ENCODE measurements at places on chromosomes 6 and 20.
A peak's percentile ranks its signal among the peaks of the same experiment; 100 is the strongest.

DNA sequence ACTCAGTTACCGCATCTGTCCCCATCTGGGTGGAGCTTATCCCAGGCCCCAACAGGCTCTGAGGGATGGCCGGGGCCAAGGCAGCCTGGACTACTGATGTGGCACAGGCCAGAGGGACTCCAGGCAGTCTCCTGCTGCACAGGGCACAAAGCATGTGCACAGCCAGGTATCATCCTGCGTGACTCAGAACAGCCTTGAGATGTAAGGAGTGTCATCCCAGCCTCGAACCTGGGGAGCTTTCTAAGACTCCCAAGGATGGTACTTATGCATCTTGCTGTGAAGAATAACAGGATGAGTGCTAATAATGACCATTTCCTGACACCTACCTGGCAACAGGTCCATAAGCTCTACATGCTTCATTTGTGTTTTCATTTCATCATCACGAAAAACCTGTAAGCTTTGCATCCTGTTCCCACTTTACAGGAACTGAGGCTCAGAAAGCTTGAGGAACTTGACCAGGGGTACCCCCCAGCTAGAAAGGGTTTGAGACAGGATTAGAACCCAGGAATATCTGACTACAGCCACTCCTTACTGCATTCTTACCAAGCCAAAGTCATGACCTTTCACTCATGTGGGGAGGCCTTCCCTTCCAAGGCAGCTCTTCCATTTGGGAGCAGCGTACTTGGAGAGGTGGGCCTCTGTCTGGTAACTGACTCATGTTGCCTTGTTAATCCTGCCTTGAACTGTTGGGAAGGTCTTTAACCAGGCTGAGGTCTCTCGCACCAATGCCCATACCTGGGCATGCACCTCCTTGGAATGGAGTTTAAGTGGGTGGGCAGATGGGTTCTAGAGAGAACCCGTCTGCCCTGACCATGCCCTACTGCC is 1.9 kb downstream of the TRIB3 start:
- no peak for DNase-seq

DNA sequence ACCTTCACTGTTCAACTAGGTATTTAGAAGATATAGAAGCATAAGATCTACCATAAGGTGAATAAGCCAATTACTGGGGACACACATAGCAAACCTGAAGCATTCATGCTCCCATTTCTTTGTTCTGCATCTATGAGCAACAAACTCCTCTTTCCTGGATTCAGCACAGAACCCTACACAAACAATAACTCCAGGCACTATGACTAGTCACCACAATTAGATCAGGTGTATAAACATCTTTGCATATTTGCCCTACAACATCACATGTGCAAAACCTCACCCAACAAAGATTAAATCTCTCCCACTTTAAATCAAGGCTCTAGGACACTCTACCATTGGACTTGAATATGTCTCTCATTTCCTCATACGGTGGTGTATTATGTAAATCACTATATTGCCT is 652.3 kb downstream of the EPHA7 start:
- no peak for DNase-seq

- DNase-seq, result no peak
Measured at GRCh38 chr6:121612927-121613326, 177.5 kb downstream of the GJA1 start.

DNA sequence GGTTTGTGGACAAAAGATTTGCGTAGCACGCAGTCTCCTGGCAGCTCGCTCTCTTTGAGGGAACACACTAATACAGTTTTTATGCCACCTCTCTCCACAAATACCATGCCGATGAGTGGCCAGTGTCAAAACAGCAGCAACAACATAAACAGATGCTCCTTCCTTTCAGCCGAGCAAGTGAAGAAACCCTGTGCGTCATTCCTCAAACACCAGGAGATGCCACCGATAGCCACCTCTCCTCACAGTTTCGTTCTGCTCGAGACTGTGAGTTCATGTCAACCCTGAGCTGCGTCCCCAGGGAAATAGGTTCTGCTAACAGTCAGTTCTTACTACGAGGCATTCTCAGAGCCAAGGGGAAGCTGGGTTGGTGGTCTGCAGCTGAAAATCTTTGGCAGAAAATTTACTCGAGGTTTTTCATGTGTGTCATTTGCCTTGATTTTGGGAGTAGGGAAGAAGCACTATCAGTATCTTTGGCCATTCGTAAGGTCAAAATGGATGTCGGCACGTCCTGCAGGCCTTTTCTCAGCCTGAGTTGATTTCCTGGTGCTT is 59.9 kb downstream of the EYA2 start:
- no peak for DNase-seq

DNA sequence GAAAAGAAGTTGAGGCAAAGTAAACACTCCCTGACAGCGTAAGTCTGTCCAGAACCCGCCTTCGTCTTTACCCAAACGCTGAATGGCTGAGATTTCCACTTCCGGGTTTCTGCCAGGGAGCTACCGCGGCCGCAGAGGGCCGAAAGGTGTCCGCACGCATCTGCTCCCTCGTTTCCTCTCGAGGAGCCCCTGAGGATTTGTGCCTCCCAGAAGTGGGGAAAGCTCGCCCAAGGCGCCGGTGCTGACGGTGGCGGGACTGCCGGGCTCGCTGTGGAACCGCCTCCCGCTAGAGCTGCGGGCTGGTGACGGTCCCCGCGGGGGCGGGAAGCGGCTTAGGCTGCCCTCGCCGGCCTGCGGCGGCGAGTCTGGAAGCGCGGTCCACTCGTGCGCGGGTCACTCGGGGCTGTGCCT is 1760.2 kb upstream of the DEFB115 start:
- peak; percentile 35 for DNase-seq

GRCh38 chr6:36656441-36656840 is 22.1 kb upstream of the CDKN1A start:
- DNase-seq, result no peak

DNA sequence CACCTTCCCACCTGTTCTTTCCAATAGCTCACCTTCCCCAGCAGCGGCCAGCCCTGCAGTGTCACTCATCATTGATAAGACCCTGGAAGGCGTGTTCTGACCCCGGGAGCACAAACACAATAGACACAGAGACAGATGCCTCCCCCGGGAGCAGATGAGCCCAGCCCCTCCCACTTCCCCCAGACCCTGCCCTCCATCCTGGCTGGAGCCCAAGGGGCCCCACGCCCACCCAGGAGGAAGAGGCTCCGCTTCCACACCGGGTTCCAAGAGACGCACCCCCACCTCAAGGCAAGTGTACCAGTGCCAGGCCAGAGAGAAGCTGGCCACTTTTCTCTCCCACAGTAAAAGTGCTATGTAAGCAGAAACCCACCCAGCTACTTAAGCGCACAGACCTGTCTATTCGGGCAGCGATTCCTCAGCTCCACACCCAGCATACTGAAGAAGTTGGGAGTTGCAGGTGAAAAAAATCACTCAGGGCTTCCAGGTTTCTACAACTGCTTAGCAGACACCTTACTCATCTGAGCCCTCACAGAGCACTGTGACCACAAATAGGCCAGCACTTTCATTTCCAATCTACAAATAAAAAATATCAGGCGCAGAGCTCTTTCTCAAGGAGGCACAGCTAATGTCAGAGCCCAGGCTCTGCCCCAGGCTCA is 93.4 kb upstream of the NXT1 start:
- no peak for DNase-seq

DNA sequence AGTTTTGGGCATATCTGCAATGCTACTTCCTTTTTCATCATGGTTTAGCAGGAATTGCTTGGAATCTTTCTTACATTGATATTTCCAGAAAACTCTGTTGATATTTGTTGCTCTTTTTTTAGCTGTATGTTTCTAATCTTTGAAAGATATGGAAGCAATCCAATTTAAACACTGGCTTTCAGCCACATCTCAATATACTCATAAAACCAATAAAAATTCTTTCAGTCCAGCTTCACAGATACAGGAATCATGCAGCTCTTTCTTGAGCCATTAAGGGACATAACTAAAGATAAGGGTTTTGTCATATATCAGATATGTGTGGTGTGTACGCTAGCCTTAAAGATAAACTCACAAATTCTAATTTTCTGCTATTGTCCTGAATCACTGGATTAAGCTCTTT is 47.4 kb downstream of the PKIB start:
- DNase-seq, result no peak

DNA sequence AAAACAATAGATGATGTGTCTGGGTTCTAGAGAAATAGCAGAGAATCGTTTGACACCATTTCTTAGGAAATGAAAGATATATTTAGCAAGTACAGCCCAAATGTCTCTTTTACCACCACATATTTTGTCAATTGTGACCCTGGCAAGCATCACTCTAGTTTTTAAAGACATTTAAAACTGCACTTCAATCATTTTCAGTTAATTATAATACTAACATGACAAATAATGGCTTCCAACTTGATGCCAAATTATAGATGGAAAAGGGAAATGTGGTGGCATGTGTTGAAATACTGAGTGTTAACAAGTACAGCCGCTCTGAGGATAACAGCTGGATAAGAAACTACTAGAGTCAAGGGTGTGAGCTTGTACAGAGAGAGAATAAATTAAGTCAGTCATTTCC is 648.9 kb downstream of the FRK start:
- DNase-seq, result no peak

- DNase-seq, result no peak
Measured at GRCh38 chr20:8809107-8809953, 259.6 kb upstream of the PLCB4 start.

GRCh38 chr6:16204653-16205376 is 33.6 kb upstream of the GMPR start:
- no peak for DNase-seq

DNA sequence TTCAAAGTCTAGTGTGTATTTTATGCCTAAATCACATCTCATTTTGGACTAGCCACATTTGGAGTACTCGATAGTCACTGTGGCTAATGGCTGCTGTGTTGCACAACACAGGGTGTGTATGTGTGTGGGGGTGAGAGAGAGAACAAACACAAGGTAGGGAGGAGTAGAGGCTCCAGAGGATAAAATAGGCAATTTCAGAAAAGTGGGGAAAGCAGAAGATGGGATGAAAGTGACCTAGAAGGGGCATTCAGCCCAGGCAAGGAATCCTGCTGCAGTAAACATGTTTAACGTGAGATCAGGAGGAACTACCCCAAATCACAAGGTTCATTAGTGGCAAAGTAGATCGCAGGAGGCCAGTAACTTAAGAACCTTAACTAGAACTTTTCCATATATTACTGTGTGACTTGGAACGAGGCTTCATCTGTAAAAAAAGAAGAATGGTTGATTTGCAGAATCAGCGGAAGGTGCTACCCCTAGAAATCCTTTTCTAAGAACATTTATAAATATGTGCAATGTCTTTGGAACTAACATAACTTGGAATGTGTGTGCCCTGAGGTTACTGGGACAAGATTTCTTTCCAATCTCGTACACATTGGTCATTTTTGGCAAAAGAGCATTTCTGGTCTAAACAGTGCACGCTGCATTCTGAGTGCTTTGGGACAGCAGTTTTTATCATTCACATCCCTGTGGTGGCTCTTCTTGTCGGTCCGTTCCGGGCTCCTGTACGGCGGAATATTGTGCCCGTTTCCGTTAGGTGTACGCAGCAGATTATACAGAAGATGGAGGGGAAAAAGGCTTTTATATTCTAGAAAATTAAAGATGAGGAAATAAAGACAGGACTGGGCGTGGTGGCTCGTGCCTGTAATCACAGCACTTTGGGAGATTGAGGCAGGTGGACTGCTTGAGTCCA is 2.6 kb downstream of the DUSP22 start:
- no peak for DNase-seq

Measured in NT2/D1 (cell line).